Mesenteric fat pad (tissue), 1 donor: ENCODE measurements at places on chromosomes 11 and 22. TPM values are rescaled to one million over a fixed set of nuclear protein-coding genes. Genes with fewer than 3 reads are reported as not detected.
A peak's percentile ranks its signal among the peaks of the same experiment; 100 is the strongest.

DNA sequence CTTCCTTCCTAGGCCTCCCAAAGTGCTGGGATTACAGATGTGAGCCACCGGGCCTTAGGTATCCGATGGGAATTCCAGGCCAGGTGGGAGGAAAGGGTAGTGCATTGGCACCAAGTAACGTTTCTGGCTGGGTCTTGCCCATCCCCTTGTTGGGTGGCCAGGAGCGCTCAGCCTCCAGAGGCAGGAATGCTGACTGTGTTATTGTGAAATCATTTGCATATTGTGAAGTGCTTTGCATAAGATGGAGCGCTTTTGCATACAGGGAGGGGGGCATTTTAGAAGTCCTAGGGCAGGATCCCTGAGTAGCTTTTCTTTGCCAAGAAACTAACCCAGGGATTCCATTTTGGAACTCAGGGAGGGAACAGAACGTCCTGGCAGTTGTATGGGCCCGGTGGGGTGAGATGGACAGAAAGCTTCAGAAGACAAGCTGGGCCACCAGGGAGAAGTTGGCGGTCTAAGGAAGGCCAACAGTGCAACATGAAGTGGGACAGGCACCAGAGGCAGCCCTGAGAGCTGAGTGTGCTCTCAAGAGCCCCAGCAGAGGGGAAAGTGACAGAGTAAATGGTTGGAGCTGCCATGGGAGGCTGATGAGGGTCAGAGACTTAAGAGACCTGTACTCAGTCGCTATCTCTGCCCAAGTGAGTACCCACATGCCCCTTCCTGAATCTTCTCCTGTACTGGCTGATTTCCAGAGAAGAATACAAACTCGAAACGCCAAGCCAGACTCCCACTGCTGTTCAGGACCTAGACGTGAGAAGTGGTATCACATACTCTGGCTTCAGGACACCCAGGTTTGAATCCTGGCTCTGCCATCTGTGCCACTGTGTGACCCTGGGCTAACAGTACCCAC lies 1.3 kb upstream of the SLC39A13 start:
- no peak for DNase-seq

- DNase-seq = no peak
These were observed 304.6 kb downstream of the CADM1 start for GRCh38 chr11:115199481-115200069.

DNA sequence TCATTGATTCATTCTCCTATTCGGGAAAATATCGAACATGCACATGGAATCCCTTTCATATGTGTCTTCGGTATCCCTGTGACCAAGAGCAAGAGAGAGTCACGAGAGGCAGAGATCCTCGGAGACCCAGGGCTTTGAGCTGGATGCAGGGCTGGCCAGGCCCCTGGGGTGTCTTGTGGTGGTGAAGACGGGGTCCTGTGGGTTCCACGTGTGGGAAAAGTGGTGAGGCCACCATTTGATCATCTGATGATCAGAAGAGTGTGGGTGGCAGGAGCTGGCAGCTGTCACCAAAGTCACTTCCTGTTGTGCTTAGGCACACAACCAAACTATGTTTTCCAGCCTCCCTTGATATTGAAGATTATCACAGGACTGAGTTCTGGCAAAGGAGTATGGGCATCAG lies 94.0 kb downstream of the BRD1 start:
- DNase-seq = peak; percentile 18

DNA sequence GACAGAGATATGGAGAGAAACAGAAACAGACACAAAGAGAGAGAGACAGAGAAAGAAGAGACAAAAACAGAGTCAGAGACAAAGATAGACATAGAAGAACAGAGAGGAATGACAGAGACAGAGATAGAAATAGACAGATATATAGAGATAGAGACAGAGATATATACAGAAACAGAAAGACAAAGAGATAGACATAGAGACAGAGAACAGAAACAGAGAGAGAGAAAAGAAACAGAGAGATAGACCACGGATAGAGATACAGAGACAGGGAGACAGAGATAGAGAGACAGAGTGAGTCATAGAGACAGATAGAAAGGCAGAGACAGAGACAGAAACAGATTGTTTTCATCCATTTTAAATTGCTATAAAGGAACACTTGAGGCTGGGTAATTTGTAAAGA lies 12.3 kb upstream of the MPEG1 start:
- no peak for DNase-seq

DNA sequence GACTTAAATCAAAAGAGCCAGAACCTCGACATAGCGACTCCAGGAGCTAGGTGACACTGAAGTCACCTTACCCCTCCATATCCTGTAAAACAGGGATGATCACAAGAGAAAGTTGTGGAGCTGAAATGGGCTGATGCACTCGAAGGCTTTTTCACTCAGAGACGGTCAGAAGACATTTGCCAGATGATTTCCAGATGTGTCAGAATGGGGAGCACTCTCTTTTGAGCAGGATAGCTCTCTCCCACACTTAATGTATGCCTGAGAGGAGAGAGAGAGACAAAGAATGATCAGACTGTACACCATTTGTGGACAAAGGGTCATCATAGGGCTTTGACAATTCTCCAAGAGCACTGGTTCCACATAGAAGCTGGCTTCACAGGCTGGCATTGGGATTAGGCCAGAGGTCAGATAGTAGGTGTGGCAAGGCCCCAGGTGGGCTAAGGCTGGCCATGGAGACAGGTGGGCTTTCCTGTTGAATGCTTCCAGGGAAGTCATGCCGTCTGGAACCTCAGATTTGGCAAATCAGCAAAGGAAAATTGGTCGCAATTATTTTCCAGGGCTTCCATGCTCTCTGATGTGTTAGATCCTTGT lies 42.3 kb upstream of the ETS1 start:
- DNase-seq = no peak

GLB1L3 gene
- not detected for total RNA-seq

MFRP gene
- not detected for total RNA-seq

USP2 gene
- 4.2 TPM for total RNA-seq
